ENCODE measurements at places on chromosomes 3 and 15. TPM values are rescaled to one million over a fixed set of nuclear protein-coding genes. Genes with fewer than 3 reads are reported as not detected.

GRCh38 chr15:83565553-83566159 is 88.3 kb upstream of the ADAMTSL3 start:
- DNase-seq: no peak

DNA sequence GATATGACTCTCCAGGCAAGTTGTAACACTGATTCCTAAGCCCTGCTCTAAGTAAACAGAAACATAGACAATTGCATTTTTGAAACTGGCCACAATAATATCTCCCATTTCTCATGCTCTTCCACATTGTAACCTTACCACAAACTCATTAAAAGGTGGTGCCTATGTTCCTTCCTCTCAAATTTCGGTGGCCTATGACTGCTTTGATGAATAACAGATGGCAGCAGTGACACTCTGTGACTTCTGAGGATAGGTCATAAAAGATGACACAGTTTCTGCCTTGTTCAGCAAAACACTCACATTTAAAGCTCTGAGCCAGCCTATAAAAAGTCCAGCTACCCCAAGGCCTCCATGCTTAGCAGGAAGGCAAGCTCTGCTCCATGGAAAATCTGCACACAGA is 195.2 kb downstream of the EFHB start:
- DNase-seq: no peak

DNA sequence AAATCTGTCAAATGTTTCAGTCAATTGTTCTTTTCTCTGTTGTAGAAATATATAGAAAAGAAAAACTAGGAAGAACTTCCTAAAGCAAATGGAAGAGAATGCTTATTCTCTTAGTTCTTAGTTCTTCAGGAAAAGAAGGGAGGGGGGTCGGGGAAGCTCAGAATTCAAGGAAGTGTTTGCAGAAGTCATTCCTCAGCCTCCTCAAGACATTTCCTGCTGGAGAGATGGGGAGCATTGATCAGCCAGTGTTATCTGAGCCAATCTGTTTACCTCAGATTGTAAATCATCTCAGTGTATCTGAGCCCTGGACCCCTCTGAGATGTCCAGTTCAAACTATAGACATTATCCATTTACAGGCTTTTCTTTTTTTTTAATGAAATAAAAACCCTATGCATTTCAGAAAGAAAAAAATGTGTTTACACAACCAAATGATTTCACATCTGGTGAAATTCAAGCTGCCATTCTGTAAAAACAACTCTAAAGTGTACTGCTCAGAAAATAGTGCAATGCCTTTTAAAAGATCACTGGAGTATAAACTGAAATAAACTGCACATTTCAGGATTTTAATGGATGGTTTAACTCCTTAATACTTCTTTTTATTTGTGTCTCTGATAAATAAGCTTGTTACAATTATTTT is 460.7 kb downstream of the ROBO1 start:
- no peak for DNase-seq

TRIM71 gene
- total RNA-seq: not detected

DNA sequence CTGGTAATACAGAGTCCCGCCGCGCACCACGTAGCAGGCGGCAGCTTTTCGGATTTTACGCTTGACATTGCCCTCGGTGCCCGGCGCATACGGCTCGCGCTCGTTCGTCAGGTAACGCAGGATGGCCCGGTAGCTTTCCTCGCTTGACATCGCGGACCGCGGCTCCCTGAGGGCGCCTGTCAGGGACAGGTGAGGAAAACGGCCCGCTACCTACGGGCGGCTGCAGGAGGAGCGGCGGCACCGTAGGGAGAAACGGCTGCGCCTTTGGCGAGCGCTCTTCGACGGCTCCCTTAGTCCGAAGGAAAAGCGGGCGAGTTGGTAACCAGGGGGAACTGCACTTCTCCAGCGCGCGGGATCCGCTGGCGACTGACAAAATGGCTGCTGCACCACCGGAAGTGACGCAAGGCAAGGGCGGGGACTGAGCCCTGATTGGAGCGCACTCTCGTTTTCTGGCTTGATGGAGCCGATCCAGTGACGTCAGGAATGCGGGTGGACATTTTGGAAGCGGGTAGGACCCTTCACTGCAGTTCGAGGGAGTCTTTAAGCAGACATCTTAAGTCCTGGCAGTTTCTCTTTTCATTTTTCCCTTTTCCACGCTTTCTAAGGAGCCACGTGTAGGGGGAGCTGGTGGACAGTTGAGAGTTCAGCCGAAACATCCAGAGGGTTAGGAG is at the start of gene ZBTB11:
ZBTB11 (minus strand) TSS at position 368 of the 671 bp plus-strand sequence; CDS start at position 150, 218 bp downstream.
- DNase-seq: peak; percentile 100

CHRM5 gene
- total RNA-seq: not detected

ESYT3 gene
- 2.0 TPM for total RNA-seq

DNA sequence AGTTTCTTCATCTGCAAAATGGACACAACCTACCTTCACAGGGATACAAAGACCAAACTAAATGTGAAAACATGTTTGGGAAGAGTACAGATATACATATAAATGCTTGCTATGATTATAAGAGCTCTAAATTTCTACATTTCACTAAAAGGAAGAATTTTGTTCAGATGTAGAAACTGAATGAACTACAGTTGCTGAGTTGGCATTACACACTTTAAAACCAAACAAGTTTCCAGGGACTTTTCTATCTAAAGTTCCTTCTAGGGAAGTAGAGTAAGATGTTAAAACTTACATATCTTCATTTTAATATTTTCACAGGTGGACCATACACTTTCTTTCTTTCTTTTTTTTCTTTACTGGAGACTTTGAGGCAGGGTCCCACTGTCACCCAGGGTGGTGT is 4.6 kb downstream of the AAGAB start:
- DNase-seq: no peak

DNA sequence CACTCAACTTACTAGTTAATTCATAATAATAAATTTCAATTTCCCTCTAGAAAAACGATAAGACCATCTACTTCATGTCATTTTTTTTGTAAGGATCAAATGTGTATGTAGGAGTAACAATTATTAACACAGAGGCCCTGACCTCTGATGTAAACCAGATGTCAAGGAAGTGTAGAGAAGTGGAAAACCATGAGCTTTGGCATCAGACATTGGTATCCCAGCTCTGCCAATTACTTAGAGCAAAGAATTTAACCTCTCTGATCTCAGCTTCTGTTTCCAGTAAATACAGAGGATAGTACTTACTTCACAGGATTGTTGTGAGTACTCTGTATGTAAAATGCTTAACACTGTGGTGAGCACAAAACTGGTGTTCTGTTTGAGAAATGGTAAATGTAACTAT is 17.5 kb downstream of the AQR start:
- no peak for DNase-seq

FGD5 gene
- 7.8 TPM for total RNA-seq

DNA sequence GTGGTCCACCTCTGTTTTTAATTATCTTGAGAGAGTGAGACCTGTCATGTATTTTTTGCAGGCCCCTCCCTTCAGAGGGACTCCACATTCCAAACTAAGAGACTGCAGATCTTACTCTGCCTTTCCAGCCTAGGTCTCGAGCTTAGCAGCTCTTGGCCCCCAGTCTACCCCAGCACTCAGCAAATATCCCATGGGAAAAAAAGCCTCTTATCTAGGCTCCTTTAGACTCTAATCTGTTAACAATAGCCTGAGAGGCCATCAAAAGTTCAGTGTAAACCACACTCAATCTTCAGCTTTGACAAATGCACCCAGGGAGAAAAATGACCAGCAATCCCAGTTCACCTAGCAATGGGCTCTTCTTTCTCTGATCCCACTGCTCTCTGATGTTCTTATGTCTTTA is 8.6 kb upstream of the BLM start:
- DNase-seq: no peak

DNA sequence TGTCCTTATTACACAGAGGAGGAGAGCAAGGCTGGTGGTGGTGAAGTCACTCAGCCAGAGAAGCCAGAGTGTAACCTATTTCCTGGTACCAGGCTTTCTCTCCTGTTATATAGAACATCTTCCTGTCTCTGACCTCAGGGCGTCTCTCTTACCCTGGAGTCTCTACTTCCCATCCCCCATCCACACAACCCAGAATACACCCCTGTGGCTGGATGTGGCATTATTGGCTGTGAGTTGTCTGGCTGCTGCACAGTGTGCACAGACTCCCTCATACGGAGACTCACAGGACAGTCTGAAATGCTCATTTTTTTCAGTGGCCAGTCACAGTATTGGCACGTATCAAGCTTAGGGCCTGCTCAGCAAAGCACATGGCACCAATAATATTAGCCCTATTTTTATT is 8.6 kb downstream of the PODXL2 start:
- no peak for DNase-seq

GRCh38 chr3:13159890-13160289 is 86.7 kb upstream of the IQSEC1 start:
- DNase-seq: no peak

DNA sequence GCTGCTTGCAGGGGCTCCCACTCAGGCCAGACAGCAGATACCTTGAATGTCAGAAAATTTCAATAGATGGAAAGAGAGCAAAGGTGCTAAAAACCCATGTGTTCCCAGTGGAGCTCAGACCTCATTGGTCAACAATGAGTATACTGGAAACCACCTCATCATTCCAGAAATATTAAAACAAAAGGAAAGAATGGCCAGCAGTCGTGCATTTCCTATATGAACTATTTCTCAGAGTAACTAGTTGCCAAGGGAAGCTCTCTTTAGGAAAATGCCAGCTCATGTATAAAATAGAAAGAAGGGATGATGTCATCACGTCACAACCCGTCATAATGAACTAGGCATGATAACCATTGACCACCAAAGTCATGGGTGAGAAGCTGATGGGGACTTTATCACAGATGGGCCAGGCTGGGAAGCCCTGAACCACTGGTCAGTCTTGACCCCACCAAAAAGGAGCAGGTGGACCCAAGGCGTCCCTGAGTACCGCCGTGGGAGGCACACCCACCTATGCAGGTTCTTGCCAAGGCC is 17.5 kb downstream of the DNAJB8 start:
- no peak for DNase-seq

PLSCR1 gene
- 64.9 TPM for total RNA-seq

LRRC31 gene
- total RNA-seq: 0.78 TPM

GRCh38 chr3:170623524-170623923 is 37.6 kb upstream of the SLC7A14 start:
- no peak for DNase-seq

DNA sequence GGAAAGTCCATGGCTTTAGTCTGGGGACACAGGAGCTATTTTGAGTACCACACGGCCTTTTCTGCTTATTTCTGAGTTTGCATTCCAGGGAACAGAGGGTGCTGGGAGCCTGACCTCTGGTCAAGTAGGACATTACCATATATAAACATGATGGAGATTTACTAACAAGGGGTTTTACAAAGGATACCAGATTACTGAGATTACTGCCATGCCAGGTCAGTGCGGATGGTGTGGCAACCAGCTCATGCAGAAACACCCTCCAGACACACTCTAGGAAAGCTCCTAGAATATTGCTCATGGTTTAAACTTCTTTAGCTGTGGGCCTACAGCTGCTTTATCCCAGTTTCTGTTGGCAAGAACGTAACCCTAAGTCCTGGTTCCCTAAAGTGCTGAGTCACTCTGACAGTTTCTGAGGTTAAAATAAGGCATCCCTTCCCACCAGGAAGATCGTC is 54.3 kb upstream of the AGTR1 start:
- DNase-seq: no peak

HCLS1 gene
- 12.2 TPM for total RNA-seq

- DNase-seq: peak; percentile 62
These were observed 25.3 kb downstream of the FBXO22 start for GRCh38 chr15:75928680-75929608.

CAND2 gene
- 6.6 TPM for total RNA-seq

DNA sequence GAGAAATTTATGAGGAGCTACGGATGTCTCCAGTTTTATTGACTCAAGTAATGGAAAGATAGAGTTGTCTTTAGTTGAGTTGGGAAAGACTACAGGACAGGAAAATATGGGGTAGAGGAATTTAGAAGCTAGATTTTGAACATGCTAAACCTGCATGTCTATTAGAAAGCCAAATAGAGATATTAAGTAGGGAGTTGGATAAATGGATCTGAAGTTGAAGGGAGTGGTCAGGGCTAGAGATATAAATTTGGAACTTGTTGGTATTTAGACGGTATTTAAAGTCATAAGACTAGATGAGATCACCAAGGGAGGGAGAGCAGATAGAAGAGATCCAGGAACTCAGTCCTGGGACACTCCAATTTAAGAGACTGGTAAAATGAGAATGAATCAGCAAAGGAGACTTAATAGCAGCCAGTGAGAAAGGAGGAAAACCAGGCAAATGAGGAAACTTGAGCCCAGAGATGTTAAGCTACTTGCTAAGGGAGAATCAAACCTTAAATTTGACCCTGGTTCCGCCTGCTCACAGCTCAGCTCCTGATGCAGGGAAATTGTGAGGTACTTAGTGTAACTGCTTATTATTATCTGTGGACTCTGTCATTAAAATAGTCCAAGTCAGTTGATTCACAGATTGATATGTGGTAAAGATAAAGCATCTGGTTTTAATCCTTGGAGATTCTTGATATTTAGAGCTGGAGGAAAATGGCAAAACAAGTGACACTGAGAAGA is 35.8 kb downstream of the ABI3BP start:
- DNase-seq: no peak

DNA sequence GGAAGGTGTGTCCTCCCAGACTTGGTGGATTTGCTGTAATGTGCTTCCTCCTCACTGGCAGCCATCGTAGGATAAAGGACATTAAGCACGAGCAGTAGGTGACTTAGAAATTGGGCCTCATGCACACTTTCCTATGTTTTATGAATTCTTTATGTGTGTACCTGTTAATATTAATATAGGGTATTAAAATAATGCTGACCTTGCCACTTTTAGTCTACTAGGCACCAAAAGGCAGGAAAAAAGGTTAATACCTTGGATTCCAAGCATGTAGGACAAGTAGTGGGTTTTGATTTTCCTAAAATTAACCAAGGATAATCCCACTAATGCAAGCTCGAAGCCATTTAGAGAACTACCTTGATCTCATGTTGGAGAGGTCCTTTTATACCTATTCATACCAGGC is 55.9 kb downstream of the ADAMTSL3 start:
- no peak for DNase-seq

DNA sequence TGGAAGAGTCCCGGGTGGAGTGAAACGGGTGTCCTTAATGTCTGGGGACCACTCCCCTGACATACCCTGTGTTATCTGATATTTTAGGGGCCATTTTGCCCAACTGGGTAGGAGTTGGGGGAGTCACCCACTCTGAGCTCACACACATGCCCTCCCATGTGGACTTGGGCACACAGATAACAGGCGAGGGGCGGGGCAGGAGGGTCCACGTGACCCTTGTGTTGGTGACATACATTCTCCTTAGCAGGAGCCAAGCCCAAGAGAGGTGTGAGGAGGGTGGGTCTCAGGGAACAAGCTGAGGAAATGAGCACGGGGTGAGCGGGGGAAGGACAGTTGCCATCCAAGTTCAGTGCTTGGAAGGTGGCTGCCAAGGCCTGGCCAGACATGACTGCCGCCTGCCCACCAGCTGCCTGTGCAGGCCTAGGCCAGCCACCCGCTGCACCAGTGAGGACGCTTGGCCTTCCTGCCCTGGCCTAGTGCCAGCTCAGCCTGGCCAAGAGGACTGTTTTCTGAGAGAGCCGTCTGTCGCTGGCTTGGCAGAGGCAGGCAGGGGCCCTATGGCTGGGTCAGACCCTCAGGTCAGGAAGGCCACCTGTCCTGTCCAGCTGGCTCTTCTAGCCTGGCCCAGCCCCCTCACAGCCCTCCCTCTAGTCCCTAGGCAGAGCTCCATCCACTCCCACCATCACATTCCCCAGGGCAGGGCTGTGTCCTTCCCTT is 31.3 kb upstream of the TMEM115 start:
- peak; percentile 76 for DNase-seq

Data from body of pancreas (tissue), 4 donors.